ENCODE measurements at places on chromosomes 6 and 20.

- DNase-seq, result peak; percentile 60
Measured at GRCh38 chr6:129235167-129236000, 352.4 kb downstream of the LAMA2 start.

DNA sequence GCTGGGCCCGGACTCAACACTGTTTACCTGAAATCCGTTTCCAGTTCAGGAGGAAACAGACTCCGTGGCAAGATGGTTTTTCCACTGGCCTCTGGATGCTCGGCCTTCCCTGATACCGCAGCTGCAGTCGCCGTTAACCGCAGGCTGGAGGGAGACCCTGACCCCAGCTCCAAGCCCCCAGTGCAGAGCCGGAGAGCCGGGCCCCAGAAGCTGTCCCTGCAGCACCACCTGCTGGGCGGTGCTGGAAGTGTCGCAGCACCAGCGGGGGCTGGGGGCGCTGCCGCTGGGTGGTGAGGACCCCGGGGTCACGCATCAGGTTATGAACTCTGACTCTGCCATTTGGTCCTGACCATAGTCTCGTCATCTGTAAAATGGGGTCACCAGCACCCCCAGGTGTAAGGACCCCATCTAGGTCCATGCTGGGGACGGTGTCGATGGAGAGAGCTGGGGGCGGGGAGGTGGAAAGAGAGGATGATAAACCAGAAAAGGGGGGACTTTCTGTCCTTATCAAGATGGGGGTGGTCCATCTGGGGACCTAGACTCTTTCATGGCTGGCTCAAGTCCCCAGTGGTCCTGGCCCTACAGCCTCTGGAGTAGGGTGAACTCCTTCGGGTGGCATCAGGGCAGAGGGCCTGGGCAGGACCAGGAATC, 20.8 kb upstream of the CHRNA4 start:
- DNase-seq, result peak; percentile 3

DNA sequence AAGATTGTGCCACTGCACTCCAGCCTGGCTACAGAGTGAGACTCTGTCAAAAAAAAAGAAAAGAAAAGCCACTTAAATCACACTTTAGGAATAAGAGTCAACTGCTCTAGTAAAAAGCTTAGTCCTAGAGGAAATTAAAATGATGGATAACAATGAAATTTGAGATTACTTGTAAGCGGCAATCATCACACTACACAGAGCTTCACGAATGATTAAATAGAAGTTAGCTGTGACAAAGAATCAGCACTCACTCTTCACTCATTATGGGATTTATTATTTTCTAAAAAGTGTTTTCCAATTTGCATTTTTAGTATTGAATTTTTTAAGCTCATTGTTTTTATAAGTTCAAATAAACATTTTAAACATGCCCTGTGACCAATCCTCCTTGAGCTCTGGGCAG, 718.0 kb downstream of the UTRN start:
- DNase-seq, result no peak

DNA sequence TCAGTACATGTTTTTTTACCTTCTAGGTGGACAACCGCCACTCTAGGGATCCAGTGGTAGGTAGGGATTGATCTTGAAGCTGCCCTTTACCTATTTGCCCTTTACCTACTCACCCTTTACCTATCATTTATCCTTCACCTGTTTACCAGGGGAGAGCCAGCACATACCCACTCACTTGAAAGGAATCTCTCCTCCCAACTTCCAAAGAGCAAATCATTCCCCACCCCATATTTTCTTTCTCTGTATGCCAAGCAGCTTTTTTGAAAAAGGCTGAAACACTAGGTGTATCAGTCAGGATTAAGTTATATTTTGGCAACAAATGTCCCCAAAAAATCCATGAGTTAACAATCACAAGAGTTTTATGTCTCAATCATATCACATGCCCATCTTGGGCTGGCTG, 10.5 kb upstream of the EPM2A start:
- no peak for DNase-seq

DNA sequence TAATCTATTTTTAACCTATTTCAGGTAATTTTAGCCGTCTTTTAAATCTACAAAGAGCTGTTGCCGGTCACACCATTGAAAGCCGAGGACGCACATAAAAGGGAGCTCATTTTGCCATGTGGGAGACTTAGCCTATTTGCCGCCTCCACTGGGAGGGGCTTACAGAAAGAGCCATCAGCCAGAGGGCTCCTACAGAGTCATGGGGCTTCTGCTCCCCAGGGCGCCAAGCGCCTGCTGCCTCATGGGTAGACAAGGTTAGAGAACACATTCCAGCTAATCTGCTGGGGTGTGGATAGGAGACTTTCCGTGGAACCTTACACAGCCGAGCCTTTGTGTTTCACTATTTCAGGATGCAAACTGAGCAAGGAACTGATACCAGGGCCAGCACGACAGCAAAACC, 12.6 kb downstream of the PCMTD2 start:
- peak; percentile 40 for DNase-seq

DNA sequence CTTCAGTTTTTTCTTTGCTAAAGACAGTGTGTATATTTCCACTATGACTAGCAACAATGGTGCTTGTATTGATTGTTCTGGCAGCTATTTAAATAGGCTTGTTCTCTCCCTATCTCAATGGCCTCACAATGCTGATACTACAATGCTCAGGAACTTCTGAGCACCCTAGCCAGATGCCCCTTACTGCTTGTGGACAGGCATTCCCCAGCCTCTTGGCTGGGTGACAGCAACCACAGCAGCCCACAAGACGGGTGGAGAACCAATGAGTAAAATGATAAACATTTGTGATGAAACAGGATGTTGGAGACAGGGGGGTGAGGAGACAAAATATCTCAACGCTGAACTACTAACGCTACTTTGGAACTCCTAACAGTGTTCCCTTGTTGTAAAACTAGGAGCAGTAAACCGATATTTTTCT, 42.3 kb downstream of the HIVEP2 start:
- DNase-seq, result peak; percentile 99

GRCh38 chr6:13667655-13668054, 44.0 kb downstream of the RANBP9 start:
- peak; percentile 28 for DNase-seq

GRCh38 chr6:113909224-113909856, 52.2 kb downstream of the MARCKS start:
- DNase-seq, result peak; percentile 80

- DNase-seq, result peak; percentile 22
Measured at GRCh38 chr6:48200869-48201390, 89.9 kb upstream of the PTCHD4 start.

- DNase-seq, result no peak
Measured at GRCh38 chr6:100464162-100464851, 414 bp downstream of the SIM1 start.

DNA sequence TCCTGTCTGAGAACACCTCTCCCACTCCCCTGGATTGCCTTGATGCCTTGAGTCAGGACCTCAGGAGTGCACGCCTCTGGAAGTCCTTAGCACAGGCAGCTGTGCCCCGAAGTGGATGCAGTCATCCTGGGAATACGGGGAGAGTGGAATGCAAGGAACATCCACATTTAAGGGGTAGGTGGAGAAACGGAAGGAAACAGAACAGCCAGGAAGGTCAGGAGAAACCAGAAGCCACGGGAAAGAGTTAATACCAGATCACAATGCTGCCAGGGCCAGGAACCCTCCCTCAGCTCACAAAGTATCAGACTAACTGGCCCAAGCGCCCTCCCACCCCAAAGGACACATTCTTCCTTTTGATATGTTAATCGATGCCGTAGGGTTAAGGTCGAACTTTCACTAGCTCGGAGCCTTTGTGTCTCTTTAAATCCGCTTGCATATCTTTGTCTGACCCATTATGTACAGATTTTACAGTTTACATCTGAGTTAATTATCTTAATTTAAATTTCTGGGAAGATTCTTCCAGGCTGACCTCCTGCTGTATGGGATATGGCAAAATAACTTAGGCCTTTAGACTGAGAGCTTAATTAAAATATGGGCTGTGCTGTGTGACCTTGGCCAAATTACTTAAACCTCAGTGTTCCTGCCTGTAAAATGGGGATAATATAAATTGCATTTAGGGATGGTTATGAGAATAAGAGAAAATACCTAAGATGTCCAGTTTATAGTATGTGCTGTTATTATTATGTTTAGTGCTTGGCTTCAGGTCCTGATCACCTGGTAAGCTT, 24.0 kb upstream of the CCND3 start:
- DNase-seq, result no peak
